ENCODE measurements at places on chromosomes 13 and 19.

GRCh38 chr13:52001120-52001731 is 10.0 kb downstream of the ATP7B start:
- peak; percentile 6 for DNase-seq

DNA sequence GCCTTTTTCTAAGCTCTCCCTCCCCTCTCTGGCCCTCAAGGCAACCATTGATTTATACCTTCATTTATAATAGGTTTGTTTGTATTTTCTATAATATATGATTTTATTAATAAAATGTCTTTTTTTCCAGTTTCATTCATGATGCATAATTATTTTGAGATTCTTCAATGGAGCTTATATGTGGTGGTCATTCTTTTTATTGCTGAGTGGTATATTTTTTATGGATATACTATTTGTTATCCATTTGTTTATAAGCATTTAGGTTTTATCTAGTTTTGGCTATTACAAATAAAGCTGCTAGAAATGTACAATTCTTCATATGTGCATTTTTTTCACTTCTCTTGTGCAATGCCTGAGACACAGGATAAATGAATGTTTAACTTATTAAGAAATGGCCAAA is 10.8 kb downstream of the ZNF211 start:
- no peak for DNase-seq

GRCh38 chr13:112903606-112904195 is 65.3 kb upstream of the MCF2L start:
- DNase-seq = no peak

GRCh38 chr13:76885203-76886004 is 801 bp downstream of the KCTD12 start:
- peak; percentile 17 for DNase-seq

DNA sequence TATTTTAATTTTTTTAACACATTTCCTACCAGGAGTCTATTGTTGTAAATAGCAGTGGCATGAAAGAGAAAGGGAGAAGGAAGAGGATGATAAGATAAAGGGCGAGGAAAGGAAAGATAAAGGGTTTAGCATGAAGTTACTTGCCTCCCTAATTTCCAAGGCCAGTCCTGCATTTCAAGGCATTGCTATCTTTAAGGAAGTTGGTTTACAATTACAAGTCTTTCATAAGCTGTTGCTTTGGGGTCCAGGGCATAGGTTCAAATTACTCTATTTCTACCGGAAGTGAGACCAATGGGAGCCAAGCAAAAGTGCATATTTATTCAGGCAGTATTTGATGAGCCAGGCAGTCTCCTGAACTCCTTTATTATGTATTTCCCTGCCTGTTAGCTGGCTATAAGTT is 27.7 kb upstream of the UBL3 start:
- no peak for DNase-seq

DNA sequence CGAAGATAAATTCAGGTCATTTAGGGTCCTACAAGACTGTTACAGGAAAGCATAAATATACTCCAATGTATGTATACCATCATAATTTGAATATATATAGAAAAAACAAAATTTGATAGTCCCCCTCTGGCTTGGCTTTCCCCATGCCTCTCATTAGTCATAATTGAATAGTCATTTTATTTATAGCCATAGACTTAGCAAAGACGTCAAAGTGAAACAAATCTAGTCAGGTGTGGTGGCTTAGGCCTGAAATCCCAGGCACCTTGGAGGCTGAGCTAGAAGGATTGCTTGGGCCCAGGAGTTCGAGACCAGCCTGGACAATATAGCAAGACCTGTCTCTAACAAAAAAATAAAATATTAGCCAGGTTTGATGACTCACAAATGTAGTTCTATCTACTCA is 141.1 kb downstream of the TNFRSF19 start:
- no peak for DNase-seq

GRCh38 chr13:49690133-49690994 is 922 bp downstream of the EBPL start:
- DNase-seq = no peak

GRCh38 chr19:18408053-18408476 is 10.6 kb upstream of the LRRC25 start:
- DNase-seq = no peak

DNA sequence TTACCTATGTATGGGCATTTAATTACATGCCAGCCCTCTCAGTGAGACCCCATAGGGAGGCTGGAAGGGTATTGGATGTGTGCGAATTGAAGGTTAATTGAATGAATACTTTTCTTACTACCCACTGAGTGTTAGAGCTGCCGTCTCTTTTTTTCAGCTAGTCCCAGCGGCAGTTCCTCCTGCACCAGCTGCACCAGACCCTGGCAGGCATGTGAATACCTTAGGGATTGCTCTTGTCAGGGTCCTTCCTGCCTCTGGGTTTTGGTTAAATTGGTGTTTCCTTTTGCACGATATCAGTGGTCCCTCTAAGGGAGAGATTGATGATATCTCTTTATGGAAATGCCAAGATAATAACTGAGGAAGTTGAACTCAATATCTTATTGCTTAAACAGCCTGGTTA is 9.8 kb upstream of the CXCL17 start:
- no peak for DNase-seq
